ENCODE measurements at places on chromosomes 7 and 10.

- no peak for DNase-seq
Observed at GRCh38 chr10:128993911-128994538, 473.0 kb upstream of the MGMT start.

DNA sequence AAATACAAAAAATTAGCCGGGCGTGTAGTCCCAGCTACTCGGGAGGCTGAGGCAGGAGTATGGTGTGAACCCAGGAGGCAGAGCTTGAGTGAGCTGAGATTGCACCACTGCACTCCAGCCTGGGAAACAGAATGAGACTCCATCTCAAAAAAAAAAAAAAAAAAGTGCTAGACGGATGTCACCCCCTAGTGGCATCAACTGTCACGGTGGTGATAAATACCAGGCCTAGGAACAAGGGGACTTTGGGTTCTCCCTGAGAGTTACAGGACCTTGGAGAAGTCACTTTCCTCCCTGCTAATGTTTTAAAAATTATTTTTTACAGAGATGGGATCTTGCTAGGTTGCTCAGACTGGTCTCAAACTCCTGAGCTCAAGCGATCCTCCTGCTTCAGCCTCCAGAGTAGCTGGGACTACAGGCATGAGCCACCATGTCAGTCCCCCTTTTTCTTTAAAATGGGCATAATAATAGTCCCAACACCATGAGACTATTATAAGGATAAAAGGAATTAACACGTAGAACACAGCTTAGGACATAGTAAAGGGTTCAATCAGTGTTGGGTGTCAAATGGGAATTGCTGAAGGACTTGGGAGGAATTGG lies 2.6 kb upstream of the TMEM130 start:
- DNase-seq = peak; percentile 33

DNA sequence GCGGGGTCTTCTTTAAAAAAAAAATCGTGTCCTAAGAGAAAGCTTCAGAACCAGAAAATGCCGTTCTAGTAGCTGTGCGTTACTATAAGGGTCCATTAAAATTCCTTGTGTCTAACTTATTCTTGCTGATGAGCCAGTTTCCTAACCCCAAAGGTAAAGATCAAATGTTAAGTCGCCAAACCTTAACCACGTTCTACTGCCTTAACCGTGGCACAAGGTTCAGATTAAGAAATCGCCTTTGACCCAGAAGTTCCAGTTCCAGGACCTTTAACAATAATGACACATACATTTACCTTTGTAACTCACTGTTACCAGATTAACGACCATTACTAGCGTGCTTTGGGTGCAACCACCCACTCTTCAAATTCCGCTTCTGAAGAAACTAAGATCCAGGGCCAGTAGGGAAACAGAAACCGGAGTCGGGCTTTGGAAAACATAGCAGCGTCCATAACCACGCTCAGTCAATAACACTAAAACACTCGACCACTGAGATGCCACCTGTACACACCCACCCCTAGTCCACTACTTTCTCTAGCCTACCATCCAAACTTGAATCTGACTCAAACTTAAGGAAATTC lies 620 bp downstream of the BET1 start:
- peak; percentile 12 for DNase-seq

DNA sequence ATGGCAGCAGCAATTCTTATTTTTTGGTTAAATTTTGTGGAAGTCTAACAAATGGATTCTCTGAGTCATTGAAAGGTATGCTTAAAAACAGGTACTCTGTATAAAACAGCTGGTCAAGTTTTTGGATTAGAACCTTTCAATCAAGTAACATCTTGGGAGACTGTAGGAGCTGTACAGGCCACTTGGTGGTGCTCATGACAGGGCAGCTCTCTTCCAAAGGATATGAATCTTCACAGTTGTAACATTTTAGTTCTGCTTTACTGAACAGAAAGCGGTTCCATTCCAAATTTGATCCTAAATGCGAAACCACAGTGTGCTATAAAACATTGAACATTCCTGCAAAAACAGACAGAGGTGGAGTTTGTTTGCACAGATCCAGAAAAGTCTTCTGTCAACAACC lies 44.5 kb upstream of the AGR3 start:
- DNase-seq = peak; percentile 31

GRCh38 chr7:17326378-17326777 lies 27.9 kb downstream of the AHR start:
- DNase-seq = no peak

- peak; percentile 74 for DNase-seq
Observed at GRCh38 chr7:148650232-148650858, 48.4 kb upstream of the CUL1 start.

GRCh38 chr10:79304479-79305087 lies 42.7 kb upstream of the PPIF start:
- DNase-seq = no peak

- DNase-seq = peak; percentile 80
Observed at GRCh38 chr10:31353574-31353973, 34.6 kb downstream of the ZEB1 start.

DNA sequence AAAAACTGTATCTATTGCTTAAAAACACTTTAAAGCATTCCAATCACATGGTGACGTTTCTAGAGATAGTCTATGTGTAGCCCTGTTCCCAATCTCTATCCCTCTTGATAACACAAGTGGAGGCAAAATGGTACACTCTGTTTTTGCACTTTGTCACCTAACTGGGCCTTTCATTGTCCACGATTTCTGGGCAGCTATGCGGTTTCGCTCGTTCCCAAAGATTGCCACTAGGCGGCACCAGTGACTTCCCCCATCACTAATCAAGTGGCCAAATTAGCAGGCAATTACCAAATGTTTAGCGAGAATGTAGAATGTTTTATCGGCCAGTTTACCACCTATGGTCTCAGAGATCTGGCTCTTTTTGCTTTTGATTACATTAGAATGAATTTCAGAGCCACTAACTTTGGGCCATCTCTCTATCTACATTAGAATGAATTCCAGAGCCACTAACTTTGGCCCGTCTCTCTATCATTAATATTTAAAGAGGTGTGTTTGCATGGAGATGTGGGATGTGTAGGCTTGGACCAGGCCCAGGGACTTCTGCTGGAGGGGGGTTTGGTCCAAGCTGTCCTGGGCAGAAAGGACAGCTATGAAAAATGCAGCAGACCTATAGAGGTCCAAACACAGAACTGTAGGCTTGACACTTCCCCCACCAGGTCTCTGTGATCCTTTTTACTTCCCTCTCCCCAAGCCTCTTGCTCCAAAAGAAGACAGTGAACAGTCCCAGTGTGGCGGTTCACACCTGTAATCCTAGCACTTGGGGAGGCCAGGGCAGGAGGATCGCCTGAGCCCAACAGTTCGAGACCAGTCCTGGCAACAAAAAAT lies 90.1 kb downstream of the EPC1 start:
- peak; percentile 51 for DNase-seq

- peak; percentile 35 for DNase-seq
Observed at GRCh38 chr7:130476297-130477150, 15.4 kb upstream of the MEST start.

- DNase-seq = peak; percentile 94
Observed at GRCh38 chr7:137992550-137993394, 9.1 kb downstream of the CREB3L2 start.

Data from fibroblast of skin of right biceps (primary cell).